ENCODE measurements at places on chromosomes 7 and 10. TPM values are rescaled to one million over a fixed set of nuclear protein-coding genes. Genes with fewer than 3 reads are reported as not detected.

CHCHD3 gene
- 35.5 TPM for total RNA-seq

- no peak for DNase-seq
Observed at GRCh38 chr7:29229066-29229465, 34.5 kb downstream of the CHN2 start.

- no peak for DNase-seq
Observed at GRCh38 chr7:13159003-13159402, 471.6 kb downstream of the ARL4A start.

- DNase-seq, result no peak
Observed at GRCh38 chr7:22187691-22188348, 169.1 kb downstream of the RAPGEF5 start.
